AG04450 (cell line): ENCODE measurements at places on chromosomes 16 and 17. TPM values are rescaled to one million over a fixed set of nuclear protein-coding genes. Genes with fewer than 3 reads are reported as not detected.

Gene NXN
- polyA plus RNA-seq: 118 and 135 TPM in 2 replicates

Gene NEURL4
- polyA plus RNA-seq: 7.3 and 9.6 TPM in 2 replicates

Gene AGRP
- not detected in 2 replicates for polyA plus RNA-seq

Gene NACA2
- 0.25 and 0.56 TPM in 2 replicates for polyA plus RNA-seq

Gene KRT31
- not detected in 2 replicates for polyA plus RNA-seq

Gene NXPH3
- polyA plus RNA-seq: 0.20 and 0.27 TPM in 2 replicates

Gene CDH5
- polyA plus RNA-seq: 0.02 TPM in 1 of 2 replicates, not detected in the other

Gene GUCY2D
- polyA plus RNA-seq: not detected in 2 replicates

Gene EPX
- not detected in 2 replicates for polyA plus RNA-seq

Gene MPG
- polyA plus RNA-seq: 47.3 and 78.3 TPM in 2 replicates

Gene SLC52A1
- not detected in 2 replicates for polyA plus RNA-seq
